ENCODE measurements at places on chromosomes 3 and 15.

DNA sequence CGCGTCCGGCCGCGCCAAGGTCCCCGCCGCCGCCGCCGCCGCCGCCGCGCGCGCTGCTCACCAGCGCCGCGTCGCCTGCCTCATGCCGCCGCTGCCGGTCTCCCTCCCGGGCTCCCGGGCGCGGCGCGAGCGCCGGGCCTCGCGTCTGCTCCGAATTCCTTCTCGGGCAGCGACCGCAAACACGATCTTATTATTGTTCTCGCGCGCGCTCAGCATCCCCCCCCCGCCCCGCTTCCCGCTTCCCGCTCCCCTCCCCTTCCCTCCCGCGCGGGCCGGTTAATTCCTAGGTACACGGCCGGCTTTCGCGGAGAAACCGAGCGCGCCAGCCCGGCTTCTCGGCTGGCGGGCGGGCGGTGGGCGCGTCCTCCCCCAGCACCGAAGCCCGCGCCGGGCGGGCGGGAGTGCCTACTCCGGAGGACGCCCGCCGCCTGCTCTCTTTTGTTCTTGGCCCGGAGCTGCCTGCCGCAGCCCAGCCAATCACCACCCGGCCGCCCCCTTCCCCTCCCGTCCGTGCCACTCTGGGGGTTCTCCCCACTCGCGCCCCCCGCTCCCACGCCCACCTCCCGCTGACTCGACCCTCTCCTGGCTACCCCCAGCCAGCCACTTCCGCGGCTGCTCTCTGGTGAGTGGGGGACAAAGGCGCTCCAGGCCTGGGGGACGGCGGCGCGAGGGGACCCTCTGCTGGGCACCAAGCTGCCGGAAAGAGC, at the start of gene HDGFL3:
HDGFL3 (minus strand) TSS at position 164 of the 707 bp plus-strand sequence. CDS start 409 bp downstream, outside the sequence.
- DNase-seq: peak; percentile 68

DNA sequence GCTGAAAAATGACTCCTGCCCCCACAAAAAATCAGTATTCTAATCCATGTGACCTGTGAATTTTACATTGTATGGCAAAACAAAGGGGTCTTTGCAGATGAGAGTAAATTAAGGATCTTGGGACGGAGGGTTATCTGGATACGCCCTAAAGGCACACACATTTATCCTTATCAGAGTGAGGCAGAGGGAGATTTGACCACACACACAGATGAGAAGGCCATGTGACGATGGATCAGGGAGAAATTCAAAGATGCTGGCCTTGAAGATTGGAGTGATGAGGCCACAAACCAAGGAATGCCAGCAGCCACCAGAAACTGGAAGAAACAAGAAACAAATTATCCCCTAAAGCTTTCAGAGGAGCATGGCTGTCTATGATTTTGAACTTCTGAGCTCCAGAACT, 288.5 kb downstream of the XXYLT1 start:
- no peak for DNase-seq

DNA sequence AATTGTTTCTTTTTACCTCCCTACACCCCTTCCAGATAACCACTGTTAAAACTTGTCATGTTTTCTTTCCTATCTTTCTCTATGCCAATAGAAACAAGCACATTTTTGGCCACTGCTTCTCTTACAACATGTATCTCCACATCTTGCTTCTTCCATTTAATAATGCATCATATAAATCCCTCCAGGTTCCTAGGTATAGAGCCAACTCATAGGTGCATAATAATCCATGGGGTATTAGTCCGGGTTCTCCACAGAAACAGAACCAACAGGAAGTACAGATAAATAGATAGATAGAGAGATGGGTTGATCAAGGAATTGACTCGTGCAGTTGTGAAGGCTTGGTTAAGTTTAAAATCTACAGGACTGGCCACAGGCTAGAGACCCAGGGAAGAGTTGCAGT, 41.5 kb upstream of the PSMD6 start:
- no peak for DNase-seq

DNA sequence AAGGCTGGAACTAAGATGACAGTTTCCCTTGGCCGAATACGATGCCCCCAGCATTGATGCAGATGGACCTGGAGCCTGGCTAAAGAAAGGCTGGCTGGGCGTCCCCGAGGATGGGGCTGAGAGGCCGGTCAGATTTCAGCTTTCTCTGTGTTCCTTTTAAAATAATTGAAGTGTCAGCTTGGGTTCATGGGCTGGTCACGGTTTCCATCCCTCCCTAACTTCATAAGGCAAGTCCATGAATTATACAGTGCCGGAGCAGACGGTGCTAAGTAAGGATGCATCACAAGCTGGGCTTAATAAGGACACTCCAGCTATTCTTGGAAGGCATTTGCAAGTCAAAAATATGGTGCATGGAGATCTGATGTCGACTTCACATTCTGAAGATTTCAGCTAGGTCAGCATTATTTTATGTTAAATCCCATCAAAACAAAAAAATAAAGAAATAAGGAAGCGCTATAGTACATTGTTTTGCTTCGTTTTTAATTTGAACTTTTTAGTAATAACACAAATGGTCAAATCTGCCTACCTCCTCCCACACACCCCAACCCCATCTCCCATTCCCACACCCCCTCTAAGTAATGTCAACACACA, 220.8 kb downstream of the RPLP1 start:
- no peak for DNase-seq

DNA sequence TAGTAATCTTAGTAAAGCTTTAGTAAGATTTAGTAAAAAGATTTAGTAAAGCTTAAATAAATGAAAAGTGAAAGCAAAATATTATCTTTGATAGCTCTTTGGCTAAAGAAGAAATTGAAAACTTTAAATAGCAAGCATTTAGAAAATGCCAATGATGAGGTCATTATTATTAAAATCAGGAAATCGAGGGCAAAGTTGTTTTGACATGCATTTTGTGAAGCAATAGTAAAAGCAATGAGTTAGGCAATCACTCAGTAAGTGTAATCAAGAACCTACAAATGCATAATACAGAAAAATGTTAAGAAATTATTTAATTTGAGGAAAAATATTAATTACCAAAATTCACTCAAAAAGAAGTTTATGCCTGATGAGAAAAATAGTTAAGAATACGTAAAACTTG, 280.3 kb upstream of the MME start:
- no peak for DNase-seq

DNA sequence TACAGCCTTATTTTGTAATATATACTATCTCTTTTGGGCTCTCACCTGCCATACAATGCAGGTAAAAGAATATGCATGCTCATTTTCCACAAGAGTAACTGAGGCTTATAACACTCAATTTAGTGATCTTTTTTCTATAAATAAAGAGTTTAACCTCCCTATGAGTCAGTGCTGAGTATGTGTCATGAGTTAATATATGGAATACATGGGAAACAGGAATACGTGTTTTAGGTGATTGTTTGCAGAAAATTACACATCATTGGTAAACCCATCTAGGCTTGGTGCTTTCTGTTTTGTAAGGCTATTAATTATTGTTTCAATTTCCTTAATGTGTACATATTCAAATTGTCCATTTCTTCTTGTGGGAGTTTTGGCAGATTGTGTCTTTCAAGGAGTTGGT, 411.3 kb downstream of the GRM7 start:
- no peak for DNase-seq

DNA sequence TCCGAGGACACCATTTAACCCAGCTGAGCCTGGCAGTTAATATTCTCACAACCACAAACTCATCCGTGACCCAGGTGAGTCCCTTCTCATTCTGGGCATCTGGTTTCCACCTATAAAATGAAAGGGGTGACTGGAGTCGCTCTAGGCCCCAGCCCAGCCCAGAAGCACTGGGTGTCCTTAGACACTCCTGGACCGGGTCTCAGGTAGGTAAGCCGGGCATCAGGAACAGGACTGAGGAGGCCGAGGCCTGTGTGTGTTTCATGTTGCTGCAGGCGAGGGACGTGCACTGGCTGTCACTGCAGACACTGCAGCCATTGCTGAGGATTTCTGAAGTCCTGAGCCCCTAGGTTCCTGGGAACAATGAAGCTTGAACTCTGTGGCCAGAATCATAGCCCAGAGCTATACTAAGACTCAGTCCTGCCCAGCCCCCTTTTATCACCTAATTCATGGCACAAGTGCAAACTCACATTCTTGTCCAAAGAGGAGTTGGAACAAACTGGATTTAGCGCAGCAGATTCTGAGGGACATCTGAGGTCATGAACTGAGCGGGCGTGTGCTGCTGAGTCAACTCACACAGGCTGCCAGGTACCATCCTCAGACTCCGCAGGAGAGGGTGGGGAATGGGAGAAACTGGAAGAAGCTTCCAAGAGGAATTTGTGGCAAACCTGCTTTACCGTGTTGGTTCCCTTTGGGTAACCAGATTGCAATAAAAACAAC, 184.9 kb downstream of the FAM43A start:
- no peak for DNase-seq

DNA sequence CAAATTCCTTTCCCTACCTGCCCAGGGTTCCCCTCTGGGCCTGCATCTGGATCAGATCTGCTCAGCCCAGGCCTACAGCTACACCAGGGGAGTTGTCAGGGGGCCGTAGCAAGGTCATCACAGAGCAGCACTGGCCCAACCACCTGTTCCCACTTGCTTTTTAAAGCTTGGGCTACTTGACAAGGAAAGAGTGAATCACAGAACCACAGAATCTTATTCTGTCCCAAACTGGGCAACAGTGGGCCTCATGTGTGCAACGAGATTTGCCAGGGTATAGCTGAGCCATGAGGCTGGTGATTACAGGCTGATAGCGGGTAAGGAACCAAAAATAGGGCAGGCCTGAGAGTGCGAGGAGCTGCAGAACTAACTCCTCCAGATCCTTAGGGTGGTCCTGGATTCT, 66.7 kb downstream of the MYLK start:
- no peak for DNase-seq

GRCh38 chr3:132225664-132226063, 91.5 kb upstream of the ACP3 start:
- DNase-seq: peak; percentile 83

DNA sequence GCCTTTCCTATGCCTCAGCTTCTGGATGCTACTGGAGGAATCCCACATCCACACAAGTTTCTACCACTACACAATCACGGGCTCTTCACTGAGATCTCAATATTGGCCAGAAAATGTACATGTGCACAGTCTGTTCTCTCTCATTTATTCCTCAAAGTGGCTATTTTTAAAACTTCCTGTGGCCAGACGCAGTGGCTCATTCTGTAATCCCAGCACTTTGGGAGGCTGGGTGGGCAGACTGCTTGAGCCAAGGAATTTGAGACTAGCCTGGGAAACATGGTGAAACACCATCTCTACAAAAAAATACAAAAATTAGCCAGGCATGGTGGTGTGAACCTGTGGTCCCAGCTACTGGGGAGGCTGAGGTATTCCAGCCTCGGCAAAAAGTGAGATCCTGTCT, 91.4 kb upstream of the PRTG start:
- no peak for DNase-seq

- no peak for DNase-seq
These were observed 25.0 kb upstream of the BCL6 start for GRCh38 chr3:187770224-187770623.

DNA sequence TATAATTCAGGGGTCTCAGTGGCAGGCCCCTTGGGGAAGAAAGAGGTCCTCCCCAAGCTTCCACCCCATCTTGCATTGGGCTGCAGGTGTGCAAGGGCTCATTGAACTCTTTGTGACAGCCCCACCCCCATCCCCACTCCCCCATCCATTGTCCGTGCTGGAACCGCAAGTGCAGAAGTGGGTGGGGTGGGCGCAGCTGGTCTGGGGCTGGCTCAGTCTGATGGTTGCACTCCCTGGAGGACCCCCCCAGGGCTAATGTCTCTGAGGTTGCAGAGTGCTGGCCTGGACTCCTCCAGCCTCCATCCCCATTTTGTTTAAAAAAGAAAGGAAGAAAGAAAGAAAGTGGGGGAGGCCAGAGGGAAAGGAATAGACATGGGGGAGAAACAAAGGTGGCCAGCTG, 42.3 kb upstream of the ARL8B start:
- DNase-seq: no peak

GRCh38 chr3:148280623-148281242, 417.0 kb upstream of the AGTR1 start:
- no peak for DNase-seq

- DNase-seq: no peak
These were observed 74.9 kb downstream of the FAM43A start for GRCh38 chr3:194760494-194761137.

- DNase-seq: no peak
These were observed 129.8 kb downstream of the MBNL1 start for GRCh38 chr3:152398495-152398894.

- peak; percentile 25 for DNase-seq
These were observed 20.9 kb upstream of the FSTL1 start for GRCh38 chr3:120471643-120472042.

- DNase-seq: no peak
These were observed 307.8 kb upstream of the ARRDC4 start for GRCh38 chr15:97652700-97653167.

DNA sequence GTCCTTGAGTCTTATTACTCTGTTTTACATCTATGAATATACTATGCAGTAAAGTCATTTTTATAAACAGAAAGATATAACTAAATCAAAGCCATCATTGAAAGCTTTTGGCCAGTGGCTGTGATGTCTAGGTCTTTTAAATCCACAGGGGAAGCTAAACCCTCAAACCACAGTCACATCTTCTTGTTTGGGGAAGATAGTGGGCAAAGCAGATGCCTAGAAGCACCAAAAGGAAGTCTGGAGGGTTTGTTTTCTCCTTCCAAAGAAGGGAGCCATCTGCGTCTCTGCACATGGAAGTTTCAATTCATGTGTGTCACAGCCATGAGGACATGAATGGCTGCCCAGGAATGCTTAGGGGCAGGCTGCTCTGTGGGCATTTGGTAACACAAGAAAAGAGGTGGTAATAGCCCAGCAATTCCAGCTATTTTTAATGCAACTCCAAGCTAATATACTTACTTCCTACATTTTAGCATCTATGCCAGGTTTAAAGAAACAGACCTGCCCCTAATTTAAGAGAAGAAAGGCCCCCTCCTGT, 322.2 kb downstream of the SLC9A9 start:
- DNase-seq: no peak

GRCh38 chr15:82301296-82302016, 38.8 kb downstream of the SAXO2 start:
- no peak for DNase-seq

- no peak for DNase-seq
These were observed 32.3 kb downstream of the TBC1D2B start for GRCh38 chr15:78045189-78045588.

DNA sequence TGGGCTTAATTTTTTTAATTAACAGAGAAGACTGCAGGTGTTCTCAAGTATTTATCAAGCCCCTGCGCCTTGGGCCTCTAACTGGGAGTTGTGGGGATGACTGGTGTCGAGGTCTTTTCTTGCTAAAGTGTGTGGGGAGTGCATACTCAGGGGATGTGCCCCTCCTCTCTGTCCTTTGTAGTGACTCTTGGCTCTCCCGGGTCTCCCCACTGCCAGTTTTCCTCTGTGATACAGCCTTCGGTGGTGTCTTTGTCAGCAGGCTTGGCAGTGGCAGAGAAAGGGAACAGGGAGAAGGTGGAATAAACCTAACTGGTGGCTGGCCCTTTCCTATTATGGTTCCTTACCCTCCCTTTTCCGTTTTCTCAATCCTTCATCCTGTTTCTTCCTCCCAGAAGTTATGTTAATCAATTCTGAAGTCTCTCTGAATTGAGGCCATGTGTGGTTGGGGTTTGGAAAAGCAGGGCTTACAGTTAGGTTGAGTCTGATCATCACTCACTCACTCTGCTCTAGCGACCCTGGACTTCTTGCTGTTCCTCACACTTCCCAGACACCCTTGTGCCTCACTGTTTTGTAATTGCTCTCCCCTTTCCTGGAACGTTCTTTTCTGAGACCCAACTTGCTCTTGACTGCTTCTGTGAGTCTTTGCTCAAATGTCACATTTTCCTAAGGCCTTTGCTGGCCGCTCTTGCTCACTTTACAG, 158.1 kb downstream of the PTPRG start:
- no peak for DNase-seq
